ENCODE measurements at places on chromosomes 16 and 17.

DNA sequence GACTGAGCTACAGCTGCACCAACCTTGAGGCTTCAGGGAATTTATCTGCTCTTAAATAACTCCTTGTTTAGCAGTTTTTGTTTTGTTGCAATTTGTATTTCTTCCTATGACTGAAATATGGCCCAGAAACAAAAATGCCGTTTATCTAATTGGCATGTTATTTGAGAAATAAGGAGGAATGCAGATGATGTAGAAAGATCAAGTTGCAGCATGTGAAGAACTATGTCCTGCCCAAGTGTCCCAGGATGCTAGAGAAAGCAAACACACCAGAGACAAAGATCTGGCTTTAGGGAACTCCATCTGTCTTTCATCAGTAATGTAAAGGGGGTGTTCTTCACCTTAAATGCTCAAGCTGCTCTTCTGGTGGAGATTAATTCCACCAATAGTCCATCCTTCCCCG is 29.7 kb downstream of the USP31 start:
- no peak for DNase-seq

DNA sequence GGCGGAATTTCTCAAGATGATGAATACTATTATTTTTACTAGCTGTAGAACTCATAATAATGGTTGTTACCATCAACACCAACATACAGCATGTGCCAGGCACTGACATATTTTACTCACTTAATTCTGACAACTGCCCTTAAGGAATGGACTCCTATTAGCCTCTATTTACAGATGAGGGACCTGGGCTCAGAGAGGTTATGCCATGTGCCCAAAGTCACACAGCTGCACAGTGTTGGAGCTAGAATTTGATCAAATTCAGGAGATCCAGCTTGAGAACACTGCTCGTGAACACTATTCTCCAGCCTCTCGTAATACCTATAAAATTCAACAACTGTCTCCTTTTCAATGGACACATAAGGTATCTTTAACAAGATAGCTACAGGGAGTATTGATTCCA is 97.2 kb downstream of the XYLT1 start:
- DNase-seq: no peak

DNA sequence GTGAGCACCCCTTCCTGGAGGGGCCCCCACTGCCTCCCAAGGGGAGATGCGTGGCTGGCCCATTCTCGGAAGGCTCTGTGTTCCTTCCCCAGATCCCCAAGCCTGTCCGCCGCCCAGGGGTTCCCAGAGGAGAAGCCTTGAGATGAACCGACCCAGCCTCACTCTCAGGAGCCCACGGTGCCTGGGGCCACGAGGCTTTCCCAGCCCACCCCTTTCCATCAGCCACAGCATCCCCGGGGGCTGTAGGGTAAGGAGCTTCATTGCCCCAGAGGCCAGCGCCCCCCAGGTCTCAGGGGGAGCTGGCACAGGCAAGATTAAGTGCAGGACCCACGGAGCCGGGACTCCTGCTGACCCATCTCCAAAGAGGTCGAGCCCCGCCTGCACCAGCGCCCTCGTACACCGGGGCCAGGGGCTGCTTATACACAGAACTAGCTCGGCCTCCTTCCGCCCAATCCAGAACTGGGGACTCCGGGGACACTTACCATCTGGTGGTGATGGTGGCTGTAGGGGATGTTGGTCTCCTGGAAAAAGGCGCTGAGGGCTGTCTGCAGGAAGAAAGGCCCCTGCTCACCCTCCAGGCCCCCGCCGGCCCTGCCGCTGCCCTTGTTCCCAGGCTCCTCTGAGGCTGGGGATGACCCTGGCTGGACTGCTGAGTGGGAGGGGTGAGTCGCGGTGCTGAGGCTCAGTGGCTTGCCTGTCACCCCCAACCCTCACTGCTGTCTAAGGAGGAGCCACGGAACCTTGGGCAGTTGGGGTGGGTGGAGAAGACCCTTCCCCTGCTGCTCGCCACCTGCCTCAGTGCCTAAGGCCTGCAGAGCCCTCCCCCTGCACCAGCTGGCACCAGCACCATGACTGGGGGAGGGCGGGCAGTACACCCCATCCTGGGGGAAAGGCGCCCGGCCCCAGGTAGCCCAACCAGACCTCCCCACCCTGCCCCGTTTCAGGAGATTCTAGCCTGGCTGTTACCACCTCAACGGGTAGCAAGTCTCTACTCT is 4.4 kb downstream of the UBALD1 start:
- DNase-seq: no peak

DNA sequence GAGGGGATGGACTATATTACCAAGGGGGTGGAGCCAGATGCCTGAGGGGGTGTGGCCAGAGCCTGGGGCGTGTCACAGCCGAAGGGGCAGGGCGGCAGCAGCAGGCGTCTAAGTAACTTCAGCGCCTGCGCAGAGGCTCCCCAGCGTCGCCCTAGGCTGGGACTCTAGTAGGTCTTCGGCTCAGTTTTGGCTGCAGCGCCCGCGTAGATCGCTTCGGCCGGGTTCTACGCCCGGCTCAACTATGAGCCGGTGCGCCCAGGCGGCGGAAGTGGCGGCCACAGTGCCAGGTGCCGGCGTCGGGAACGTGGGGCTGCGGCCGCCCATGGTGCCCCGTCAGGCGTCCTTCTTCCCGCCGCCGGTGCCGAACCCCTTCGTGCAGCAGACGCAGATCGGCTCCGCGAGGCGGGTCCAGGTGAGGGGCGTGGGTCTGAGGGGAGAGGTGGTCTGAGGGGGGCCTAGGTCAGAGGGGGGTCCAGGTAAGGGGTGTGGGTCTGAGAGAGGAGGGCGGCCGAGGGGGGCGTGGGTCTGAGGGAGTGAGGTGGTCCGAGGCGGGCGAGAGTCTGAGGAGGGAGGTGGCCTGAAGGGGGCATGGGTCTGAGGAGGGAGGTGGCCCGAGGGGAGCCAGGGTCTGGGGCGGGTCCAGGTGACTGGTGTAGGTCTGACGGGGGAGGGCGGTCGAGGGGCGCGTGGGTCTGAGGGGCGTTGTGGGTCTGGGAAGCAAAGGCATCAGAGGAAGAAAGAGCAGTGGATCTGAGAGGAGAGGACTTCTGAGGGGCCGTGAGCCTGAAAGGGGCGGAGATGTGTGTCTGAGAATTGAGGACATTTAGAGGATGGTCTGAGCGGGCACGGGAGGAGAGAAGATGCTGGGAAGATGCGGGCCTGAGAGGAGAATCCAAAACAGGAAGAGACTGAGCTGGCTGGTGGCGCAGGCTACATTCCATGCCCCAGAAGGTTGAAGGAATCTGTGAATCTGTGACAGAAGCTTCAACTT is at the start of gene LPCAT2:
TSS of gene LPCAT2 (plus strand) at position 132 of the 991 bp plus-strand sequence. CDS start at position 242, 110 bp downstream.
- no peak for DNase-seq

- DNase-seq: no peak
Measured at GRCh38 chr17:76940295-76940694, 72.1 kb downstream of the MGAT5B start.

DNA sequence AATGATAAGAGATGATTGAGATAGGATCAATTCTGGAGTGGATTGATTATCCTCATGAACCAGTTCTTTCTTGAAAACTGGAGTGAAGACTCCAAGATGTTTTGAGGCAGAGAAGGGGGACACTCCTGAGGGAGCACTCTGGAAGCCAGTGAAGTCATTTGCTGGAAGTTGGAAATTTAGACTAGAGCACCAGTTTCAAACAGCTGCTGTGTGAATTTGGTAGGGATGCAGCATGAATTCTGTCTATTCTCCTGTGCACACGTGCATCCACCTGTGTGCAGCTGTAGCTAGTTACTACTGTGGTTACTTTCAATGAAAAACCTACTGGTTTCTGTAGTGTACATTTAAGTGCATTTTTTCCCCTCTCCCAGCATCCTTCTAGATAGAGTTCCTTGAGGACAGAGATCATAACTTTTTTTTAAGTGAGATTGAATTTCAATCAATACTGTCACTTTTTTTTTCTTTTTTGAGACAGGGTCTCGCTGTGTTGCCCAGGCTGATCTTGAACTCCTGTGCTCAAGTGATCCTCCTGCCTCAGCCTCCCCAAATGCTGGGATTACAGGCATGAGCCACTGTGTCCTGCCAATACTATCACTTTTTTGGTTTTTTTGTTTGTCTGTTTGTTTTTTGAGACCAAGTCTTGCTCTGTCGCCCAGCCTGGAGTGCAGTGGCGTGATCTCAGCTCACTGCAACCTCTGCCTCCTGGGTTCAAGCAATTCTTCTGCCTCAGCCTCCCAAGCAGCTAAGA is 65.9 kb downstream of the TUBD1 start:
- DNase-seq: no peak

GRCh38 chr17:49588726-49589576 is 13.3 kb downstream of the NXPH3 start:
- DNase-seq: no peak

- no peak for DNase-seq
Measured at GRCh38 chr16:77430360-77430759, 4.5 kb downstream of the ADAMTS18 start.

DNA sequence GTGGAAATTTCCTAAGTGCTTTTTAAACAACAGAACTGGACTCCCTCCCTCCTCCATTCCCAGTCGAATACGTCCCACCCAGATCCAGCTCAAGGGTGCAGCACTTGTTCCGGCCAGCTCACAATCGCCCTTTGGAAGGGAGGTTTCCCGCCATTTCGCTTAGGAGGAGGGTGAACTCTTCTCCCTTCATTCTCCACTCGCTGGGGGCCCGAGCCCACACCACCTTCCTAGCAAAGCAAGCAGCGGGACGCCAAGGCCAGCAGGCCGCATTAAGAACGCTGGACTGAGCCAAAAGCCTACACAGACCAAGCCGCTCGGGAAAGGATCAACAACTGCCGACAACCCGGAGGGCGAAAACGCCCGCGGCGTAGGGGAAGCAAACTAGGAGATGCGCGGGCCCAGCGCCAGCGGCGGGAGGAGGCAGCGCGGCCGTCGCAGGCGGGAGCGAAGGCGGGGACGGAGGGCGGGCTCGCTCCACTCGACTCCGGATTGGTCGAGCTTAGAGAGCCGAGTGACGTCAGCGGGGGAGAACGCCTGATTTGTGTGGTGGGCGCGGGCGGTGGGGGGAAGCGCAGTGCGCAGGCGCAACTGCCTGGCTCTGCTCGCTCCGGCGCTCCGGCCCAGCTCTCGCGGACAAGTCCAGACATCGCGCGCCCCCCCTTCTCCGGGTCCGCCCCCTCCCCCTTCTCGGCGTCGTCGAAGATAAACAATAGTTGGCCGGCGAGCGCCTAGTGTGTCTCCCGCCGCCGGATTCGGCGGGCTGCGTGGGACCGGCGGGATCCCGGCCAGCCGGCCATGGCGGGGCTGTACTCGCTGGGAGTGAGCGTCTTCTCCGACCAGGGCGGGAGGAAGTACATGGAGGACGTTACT is at the start of gene PPM1D:
TSS of gene PPM1D (plus strand) at position 574 of the 870 bp plus-strand sequence. CDS start at position 796, 222 bp downstream.
- peak; percentile 97 for DNase-seq

DNA sequence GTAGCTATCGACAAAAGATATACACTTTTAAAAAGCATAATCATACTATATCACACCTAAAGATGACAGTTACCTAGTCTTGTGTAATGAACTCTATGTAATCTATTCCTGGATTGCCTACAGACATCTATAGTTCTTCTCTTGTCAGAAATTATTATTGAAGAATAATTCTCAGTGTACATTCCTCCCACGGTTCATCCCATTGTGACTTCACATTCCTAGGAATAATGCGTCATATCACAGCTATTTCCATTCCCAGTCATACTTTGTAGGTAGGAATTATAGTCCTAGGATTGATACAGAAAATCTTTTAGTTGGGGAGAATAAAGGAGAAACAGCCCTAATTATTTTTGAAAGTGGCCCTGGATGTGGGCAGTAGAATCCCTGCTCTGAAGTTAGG is 44.0 kb upstream of the ABCC11 start:
- DNase-seq: no peak

DNA sequence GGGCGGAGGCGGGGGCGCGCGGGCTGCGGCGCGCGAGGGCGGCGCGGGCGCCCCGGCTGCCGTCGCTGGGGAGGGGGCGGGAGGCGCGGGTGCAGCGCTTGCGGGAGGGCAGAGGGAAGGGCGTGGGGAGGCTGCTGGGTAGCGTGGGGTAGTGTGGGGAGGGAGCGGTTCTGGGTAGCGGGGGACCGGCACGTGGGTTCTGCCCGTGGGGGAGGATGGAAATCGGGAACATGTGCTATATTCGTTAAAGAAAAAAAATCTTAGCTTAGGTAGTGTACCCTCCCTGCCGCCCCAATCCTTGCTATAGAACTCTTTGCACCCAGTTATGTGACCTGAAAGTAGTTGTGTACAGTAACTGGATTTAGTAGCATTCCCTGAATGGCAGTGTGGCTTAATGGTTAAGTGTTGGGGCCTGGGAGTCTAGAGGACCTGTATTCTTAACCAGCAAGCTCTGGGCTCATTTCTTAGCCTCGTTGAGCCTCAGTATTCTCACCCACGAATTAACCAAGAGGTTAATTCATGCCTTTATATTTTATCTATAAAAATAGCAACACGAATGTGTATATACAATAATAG is 646 bp downstream of the RABEP1 start:
- DNase-seq: peak; percentile 73

DNA sequence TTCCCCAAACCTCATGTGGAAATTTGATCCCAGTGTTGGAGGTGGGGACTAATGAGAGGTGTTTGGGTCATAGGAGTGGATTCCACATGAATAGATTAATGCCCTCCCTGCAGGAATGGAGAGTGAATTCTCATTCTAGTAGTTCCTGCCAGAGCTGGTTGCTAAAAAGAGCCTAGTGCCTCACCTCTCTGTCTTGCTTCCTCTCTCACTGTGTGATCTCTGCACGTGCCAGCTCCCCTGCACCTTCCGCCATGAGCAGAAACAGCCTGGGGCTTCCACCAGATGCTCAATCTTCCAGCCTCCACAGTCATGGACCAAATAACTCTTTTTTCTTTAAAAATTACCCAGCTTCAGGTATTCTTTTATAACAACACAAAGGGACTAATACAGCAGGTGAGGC is 72.9 kb upstream of the CLEC3A start:
- DNase-seq: no peak

GRCh38 chr16:20307240-20307671 is 20.1 kb downstream of the GP2 start:
- DNase-seq: no peak

DNA sequence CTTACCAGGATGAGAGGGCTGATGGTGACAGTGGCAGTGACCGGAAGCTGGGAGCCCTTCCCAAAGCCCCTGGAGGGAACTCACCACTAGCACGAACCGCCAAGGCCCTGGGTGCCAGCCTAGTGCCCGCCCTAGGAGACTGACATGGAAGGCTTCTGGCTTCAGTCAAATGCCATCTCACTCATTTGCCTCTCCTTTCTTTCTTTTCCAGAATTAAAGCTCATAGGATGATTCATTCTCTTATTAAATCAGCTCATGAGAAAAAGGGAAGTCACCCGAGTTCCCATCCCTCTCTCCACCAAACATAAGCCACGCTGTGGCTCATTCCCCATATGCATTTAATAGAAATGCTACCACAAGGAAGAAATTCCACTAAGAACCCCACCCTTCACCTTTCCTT is 12.1 kb downstream of the CUEDC1 start:
- no peak for DNase-seq

- no peak for DNase-seq
Measured at GRCh38 chr16:23856251-23856709, 20.5 kb downstream of the PRKCB start.

GRCh38 chr16:2404099-2404498 is 25.1 kb upstream of the CCNF start:
- DNase-seq: no peak

DNA sequence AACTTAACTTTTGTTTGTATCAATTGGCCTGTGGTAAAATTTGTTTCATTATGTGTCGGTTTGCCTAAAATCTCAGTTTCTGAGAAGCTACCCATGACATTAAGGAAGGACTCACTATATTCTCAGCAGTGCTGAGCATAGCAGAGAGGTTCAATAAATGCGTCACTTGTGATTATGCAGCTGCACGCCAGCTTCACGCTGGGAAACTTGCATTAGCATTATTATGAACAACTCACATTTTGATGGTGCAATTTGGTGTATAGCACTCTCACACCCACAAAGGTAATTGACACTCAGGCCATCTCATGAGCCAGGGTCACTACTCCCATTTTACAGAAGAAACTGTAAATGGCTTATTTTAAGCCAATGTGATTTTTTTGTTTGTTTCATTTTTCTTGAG is 80.6 kb upstream of the SALL1 start:
- no peak for DNase-seq
